ENCODE measurements at places on chromosomes 7 and 10. TPM values are rescaled to one million over a fixed set of nuclear protein-coding genes. Genes with fewer than 3 reads are reported as not detected.

The SFTPA1 gene
- not detected for total RNA-seq

The SPDYE1 gene
- not detected for total RNA-seq

The HOXA4 gene
- total RNA-seq, result not detected

The WDR86 gene
- total RNA-seq, result 1.1 TPM

The XRCC2 gene
- total RNA-seq, result 9.7 TPM

The HOGA1 gene
- not detected for total RNA-seq

The STK31 gene
- total RNA-seq, result 0.18 TPM

The CALY gene
- not detected for total RNA-seq

The CHRM2 gene
- total RNA-seq, result not detected

The PIP gene
- total RNA-seq, result not detected

The PGAM2 gene
- total RNA-seq, result 0.43 TPM

The CALML5 gene
- not detected for total RNA-seq

DNA sequence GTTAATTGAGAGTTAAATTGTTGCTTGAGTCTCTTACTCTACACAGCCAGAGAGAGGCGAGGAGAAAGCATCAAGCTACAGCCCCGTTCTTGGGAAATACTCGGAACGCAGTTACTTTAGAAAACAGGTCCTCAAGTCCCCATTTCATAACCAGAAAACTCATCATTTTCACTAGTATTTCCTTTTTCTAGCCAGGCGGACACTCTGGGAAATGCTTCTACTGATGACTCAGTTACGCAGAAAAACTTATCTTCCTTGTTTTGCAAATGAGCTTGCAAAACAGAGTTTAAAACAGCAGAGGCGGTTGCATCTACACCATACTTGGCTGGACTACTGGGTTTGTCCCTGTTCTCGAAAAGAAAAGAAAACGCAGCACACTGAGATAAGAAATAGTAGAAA lies 111.4 kb upstream of the FGFR2 start:
- DNase-seq, result no peak

DNA sequence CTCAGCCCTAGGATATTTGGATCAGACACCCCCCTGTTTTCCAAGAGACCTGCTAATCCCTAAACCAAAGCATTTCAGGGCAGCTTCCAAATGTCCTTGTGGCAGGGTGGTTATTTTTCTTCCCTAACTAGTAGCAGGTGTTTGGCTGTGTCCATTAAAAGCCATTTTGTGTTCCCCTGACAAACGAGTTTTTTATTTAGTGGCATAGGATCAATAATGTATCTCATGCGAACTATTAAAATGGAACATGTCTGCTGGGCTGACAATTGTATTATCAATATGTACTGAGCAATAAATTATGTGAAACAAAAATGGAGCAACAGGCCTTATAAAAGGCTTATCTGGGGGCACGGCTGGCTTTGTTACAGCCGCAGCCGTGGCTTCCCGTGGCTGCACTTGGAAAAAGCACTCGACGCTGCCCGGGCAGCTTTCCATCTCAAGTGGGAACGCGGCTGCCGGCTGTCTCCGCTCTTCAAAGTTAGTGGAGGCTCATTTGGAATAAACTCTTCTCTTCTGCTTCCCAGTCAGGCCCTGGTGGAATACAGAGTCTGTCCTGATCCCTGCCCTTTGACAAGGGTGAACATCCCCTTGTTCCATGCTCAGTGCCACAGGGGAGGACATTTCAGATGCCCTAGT lies 554.3 kb downstream of the TYW1 start:
- no peak for DNase-seq

GRCh38 chr7:101108330-101108857 lies 18.5 kb upstream of the SERPINE1 start:
- DNase-seq, result no peak

GRCh38 chr7:146503844-146504243 lies 387.2 kb downstream of the CNTNAP2 start:
- no peak for DNase-seq

DNA sequence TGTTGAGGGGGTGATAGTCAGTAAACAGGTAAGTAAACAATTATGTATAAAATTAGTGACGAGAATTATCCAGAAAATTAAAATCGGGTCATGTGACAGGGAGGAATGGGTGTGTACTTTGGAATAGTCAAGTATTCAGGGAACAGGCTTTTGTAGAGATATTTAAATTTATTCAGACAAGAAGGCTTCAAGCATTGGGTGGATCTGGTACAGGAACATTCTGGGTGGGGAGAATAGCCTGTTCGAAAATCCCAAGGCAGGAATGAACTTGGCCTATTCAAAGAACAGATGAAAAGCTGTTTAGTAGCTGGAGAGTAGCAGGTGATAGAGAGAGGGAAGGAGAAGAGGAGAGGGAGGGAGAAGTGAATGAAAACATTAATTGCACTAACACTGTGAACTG lies 448.9 kb upstream of the FZD8 start:
- DNase-seq, result no peak

DNA sequence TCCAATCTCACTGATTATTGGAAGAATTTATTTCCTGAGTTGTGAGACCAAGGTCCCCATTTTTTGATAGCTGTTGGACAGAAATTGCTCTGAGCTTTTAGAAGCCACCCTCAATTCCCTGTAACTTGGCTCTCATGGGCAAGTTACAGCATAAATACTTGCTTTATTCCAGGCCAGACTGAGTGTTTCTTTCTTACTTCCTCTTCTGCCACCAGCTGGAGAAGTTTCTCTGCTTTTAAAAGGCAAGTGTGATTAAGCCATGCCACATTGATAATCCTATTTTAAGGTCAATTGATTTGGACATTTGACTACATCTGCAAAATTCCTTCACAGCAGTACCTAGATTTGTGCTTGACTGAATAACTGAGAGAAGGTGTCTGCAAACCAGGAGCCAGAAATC lies 14.1 kb upstream of the TAS2R41 start:
- DNase-seq, result no peak

GRCh38 chr10:113381416-113381815 lies 171.4 kb upstream of the HABP2 start:
- DNase-seq, result no peak

- DNase-seq, result no peak
Measured at GRCh38 chr7:26187380-26188205, 13.0 kb downstream of the HNRNPA2B1 start.

DNA sequence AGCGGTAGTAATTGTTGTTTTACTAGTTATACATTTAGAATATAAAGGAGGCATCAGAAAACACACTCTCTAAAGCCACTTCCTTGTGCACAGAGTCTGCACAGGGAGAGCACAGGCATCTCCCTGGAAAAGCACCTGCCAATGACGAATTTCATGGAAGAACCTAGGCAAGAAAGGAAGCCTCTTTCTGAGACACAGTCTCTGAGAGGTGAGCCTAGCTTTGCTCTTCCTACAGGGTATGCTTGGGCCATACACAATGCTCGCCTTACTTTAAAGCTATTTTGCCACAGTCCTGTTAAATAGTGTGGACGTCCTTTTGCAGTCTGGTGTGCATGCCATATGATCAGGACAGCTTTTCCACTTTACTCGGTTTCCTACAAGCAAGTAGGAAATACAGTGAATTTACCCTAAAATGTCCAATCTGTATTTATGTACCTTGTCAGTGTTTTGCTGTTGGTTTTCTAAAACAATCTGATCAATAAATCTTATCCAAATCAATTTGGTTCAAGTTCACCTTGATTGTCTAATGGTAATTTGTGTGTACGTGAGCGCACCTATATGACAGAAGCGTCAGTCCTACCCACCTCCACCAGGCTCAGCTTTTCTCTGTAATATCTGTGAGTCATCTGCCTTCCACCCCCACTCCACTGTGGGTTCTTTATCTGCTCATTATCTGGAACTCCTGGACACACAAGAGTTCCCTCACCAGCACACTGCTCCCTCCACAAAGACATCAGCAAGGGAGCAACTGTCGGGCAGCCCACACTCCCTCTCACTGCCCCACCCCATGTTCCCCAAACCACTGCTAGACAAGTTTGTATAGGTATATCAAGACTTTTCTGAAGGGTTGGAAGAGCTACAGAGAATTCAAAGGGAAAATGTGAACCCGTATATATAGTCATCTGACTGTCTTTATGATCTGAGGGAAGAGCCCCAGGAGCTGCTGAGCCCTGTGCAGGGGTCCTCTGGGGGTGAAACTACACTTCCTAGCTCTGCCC lies 65.2 kb downstream of the KLHDC10 start:
- no peak for DNase-seq

GRCh38 chr7:117250801-117251200 lies 72.1 kb downstream of the WNT2 start:
- no peak for DNase-seq

- DNase-seq, result no peak
Measured at GRCh38 chr7:27602766-27603165, 59.9 kb downstream of the HIBADH start.

DNA sequence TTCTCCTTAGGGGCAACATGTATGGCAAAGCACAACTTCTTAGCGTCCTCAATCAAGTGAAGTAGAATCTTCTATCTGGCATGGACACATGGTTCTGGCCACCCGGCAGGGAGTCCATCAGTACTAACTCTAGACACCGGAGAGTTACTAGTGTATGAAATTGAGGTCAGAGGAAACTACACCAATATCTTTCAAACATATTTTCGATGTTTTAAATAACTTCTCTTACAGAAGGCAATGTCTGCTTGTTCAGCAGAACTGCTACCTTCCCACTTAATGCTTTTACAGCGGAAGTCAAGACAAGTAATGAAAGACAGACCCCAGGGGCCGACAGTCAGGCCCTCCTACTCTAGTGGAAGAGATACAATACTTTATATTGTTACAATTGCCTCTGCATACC lies 89.9 kb downstream of the RNF216 start:
- no peak for DNase-seq

DNA sequence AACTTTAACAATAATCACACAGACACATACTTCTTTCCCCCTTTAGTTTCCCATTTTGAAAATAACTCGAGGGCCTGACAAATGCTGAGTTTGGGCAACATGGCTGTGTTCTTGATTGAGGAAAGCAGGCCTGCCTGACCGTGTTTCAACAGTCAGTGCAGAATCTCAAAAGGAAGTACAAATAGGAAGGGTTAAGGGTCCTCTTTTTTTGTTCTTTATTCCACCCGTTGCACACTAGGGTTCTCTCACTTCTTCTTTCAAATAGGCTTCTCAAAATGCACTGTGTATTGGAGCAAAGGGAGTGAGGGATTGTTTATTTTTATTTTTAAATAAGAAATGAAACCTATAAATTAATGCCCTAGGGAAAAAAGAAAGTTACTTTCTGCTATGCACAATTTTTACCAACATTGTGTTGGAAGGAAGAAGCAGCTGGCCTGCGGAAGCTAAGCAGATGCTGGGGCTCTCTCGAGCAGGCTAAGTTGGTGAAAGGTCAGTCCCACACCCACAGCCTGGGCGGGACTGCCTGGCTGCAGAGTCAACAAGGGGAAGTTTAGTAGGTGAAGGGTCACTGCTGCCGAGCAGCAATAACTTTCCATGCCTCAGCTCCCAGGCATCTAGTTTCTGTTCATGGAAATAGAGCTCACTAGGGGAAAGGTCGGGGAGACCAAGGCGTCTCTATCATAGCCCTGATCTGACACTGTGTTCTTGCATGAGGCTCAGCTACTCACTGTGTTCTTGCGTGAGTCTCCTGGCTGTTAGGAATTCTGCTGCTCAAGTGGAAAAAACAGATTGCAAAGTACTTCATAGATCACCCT lies 12.2 kb upstream of the PDK4 start:
- DNase-seq, result no peak

DNA sequence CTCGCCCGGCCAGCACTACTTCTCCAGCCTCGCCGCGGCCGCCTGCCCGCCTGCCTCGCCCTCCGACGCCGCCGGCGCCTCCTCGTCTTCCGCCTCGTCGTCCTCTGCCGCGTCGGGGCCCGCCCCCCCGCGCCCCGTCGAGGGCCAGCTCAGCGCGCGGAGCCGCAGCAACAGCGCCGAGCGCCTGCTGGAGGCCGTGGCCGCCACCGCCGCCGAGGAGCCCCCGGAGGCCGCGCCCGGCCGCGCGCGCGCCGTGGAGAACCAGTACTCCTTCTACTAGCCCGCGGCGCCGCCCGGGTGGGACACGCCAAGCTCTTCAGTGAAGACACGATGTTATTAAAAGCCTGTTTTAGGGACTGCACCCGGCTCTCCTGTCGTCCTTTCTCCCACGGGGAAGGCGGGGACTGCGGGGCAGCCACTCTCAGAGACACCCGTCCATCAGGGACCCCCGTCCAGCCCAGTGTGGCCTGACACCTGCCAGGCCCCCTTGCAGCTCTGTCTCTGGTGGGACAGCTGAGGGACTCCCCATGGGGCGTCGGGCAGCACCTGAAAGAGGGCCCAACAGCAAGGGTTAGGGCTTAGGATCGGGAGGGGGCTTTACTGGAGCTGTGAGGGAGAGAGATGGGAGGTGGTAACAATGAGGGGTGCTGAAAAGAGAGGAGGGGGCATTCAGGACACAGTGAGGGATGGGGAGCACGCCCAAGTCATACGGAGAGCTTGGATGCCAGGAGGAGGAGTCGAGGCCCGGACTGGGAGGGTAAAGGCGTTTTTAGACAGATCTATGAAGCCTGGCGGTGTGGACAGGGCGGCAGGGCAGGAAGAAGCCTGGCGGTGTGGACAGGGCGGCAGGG lies 34.7 kb downstream of the SPDYE6 start:
- no peak for DNase-seq

DNA sequence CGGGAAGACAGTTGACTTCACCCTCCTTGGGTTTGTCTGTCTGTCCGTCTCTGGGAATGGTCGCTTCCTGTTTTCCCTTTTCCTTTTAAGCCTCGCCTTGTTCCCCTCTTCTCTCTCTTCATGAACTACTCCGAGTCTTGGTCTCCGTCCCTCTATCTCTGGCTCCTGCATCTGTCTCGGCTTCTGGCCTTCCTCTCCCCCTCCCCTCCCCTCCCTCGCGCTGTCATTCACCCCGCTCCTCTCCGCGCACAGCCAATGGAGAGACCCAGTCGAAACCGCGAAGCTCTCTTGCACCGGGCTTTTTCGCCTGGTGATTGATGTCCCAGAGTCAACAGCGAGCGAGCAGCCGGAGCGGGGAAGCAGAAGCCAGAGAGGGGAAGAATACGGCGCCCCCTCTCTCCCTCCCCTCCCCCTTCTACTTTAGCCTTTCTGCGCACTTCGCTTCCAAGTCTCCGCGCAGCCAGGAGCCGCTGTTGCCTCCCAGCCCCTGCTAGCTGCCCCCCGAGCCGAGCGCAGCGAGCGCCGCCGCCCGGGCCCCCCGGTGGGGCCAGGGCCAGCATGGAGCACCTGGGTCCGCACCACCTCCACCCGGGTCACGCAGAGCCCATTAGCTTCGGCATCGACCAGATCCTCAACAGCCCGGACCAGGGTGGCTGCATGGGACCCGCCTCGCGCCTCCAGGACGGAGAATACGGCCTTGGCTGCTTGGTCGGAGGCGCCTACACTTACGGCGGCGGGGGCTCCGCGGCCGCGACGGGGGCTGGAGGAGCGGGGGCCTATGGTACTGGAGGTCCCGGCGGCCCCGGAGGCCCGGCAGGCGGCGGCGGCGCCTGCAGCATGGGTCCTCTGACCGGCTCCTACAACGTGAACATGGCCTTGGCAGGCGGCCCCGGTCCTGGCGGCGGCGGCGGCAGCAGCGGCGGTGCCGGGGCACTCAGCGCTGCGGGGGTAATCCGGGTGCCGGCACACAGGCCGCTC lies at the start of gene TLX1:
Gene TLX1 (plus strand): TSS at position 317 of the 978 bp plus-strand sequence. CDS start 242 bp downstream, at position 559.
- no peak for DNase-seq

DNA sequence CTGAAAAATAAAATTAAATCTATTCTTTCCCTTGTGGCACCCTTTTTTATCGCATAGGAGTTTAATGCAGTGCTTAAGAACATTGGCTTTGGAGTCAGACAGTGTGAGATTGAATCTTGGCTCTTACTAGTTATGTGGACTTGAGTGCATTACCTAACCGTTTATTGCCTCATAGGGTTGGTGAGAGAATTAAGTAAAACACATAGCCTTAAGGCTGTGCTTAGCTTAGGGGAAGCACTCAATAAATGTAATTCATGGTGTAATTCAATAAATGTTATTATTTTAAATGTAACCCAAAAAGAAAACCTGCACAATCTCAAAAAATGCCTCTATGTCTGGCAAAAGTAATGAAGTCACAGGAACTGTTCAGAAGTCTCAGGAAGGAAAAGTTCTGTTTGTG lies 2.7 kb downstream of the STK17A start:
- DNase-seq, result no peak

Measured in activated CD4-positive, alpha-beta memory T cell treated with anti-CD3 and anti-CD28 coated beads, Interleukin-2, amount 10 ng/mL, durations not matched to agents 7 days and 5 days (primary cell).